Activated effector memory CD4-positive, alpha-beta T cell treated with anti-CD3 and anti-CD28 coated beads, Interleukin-2, amount 50 U/mL, for 16 hours (primary cell): ENCODE measurements at places on chromosomes 2 and 18.

GRCh38 chr2:20326163-20326780, 24.4 kb downstream of the PUM2 start:
- peak; percentile 80 for DNase-seq

GRCh38 chr2:102355526-102356380, at the start of gene IL18R1:
Gene IL18R1, plus strand, starts transcription at chr2:102355796. Its CDS starts 6,865 bp downstream, at chr2:102362661.
- DNase-seq, result peak; percentile 89

GRCh38 chr18:25229081-25229480, 122.9 kb downstream of the ZNF521 start:
- DNase-seq, result no peak

DNA sequence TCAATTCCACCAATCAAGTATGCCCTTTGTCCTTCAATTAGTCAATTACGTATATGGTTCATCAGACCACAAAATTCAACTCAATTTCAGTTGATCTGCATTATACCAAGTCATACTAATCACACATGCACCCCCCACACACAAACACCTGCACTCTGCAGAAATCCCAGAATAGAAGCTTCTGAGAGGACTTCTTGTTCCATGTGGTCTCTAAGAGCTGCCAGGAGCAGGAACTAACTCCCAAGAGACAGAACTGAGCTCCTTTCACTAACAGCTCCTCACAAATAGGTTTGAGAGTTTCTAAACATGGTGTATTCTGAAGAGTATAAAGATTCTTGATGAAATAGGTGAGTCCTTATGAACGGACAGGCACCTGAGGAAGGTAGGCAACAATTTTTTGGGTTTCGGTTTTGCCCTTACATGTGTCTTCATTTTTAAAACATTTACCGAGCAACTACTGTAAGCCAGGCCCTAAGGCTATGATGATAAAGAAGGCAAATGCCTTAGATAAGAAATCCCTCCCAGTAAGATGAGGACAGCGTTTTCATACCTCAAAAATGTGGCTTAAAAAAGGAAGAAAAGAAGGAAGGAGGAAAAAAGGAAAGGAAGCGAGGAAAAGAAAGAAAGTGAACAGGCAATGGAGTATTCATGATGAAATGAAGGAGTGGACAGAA, 183.1 kb downstream of the PID1 start:
- no peak for DNase-seq

DNA sequence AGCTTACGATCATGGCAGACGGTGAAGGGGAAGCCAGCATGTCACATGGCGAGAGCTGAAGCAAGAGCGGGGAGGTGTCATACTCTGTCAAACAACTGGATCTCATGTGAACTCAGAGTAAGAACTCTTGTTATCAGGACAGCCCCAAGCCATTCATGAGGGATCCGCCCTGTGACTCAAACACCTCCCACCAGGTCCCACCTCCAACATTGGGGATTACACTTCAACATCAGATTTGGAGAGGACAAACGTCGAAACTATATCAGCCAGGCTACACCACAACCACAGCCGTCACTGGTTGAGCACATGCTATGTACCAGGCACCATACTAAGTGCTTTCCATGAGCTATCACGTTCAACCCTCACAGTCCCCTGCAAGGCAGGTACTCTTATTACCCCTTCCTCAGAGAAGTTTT, 293.8 kb downstream of the PRKCE start:
- DNase-seq, result no peak

- no peak for DNase-seq
These were observed 277.9 kb downstream of the MBD2 start for GRCh38 chr18:53946594-53946993.

- no peak for DNase-seq
These were observed 52.7 kb upstream of the EML4 start for GRCh38 chr2:42116195-42117181.

GRCh38 chr18:27599202-27599829, 414.2 kb upstream of the CHST9 start:
- no peak for DNase-seq

- no peak for DNase-seq
These were observed 90.3 kb downstream of the DHRS9 start for GRCh38 chr2:169159686-169160085.

DNA sequence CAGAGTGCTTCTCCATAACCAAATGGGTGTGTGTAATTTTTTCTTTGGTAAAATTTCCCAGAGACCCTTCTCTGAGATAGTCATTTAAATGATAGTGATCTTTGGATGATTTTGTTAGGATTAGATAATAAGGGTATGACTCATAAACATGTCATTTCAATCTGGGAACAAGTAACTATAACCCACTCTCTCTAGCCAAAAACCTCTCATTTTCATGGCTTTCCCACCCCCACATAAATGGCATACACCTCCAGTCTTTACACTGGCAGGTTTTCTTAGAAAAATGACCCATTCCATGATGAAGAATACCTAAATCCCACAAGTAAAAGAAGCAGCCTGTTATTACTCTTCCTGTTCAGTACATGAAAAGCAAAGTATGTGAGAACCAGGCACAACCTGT, 572.0 kb upstream of the ZEB2 start:
- DNase-seq, result no peak

DNA sequence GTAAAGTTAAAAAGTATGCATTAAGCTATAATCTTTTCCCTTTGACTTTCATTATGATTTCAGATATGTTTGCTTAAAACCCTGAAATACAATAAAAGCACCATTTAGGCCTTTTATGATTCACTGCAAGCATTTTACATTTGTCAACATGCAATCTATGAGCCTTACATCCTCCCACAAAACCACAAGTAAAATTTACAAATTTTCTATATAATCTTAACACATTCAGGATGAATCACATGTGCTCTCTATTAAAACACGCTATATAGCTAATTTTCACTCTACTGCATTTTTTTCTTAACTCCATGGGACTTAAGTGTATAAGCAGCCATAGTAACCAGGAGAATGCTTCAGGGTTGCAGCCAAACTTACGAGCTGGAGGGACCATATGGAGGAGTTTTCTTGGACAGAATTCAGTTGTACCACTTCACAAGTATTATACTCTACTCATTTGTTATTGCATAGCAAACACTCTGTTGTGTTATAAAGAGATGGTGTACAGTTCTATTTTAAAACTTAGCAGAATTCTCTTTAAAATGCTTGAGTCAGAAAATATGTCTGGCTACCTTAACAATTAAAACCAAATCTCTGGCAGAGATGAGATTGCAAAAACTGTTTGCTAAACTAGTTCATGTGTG, 293.2 kb downstream of the ALK start:
- DNase-seq, result no peak

DNA sequence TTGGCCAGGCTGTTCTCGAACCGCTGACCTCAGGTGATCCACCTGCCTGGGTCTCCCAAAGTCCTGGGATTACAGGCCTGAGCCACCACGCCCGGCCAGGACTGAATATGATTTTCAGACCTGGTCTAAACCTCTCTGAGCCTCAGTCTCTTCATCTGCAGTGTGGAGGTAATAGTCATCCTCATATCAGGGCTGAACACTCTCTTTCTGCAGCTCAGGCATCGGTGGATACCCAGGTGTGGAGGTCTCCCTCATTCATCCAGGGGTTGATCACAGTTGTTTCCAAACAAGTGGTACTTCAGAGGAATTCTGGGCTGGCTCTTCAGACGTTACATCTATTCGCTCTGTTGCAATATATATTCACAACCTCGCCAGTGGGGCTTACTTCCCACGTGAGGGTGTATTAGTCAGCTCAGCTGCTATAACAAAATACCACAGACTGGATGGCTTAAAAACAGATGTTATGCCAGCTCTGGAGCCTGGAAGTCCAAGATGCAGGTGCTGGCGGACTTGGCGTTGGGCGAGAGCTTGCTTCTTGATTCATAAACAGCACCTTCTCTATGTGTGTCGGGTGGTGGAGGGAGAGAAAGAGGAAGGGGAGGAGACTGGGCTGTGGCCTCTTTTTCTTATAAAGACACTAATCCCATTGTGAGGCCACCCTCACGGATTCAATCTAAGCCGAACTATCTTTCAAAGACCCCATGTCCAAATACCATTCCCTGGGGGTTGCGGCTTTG, 2.9 kb upstream of the MBP start:
- DNase-seq, result no peak

DNA sequence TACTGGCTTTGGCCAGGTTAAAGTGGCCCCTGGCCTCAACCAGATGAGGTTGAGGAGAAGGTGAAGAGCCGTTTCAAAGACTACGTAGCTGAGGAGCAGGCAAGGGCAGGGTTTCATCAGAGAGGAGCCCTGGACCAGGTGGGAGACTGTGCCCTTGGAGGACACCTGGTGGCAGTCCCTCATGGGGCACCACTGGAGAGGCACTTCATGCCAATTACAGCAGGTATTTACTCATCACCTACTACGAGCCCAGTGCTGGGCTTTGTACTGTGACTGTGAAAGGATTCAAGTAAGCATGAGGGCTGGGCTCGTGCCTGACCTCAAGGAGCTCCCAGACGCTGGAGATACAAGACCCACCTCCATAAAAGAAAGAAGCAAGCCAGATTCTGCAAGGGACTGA, 37.6 kb downstream of the SMAD7 start:
- DNase-seq, result peak; percentile 85

GRCh38 chr2:128799284-128799552, 480.6 kb upstream of the HS6ST1 start:
- no peak for DNase-seq

GRCh38 chr2:43178602-43179542, 47.5 kb downstream of the ZFP36L2 start:
- peak; percentile 76 for DNase-seq

GRCh38 chr2:98013407-98014042, 17.8 kb upstream of the TMEM131 start:
- DNase-seq, result no peak

DNA sequence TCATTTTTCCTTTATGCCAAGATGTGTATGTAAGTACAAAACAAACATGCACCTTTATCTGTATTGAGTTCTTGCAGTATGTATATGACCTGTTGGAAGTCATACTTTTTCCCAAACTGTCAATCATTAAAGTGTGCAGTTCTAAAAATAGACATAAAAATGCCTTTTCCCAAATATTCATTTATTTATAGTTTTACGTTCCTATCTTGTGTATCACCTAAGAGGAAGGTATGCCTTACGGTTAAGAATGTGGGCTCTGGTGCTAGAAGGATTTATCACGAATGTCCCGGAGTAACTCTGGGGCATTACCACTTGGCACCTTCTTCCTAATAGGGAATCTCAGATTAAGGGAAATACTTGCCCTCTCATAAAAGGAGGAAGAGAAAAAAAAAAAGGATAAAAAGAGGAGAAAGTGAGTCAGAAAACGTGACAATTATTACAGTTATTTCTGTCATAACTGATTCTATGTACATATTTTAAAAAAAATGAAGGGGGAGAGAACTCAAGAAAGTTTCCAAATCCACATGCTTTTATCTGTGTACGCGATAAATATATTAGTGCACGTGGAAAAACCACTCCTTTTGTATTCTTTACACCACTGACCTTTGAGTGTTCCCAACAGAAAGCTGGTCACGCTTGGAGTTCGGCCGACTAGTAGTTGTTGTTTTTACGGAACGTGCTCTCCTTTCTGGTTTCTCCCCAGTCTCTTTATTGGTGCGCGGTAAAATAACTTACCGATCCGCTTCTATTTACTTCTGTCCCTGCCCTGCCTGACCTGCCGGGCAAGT, 721 bp downstream of the MCEE start:
- DNase-seq, result no peak

DNA sequence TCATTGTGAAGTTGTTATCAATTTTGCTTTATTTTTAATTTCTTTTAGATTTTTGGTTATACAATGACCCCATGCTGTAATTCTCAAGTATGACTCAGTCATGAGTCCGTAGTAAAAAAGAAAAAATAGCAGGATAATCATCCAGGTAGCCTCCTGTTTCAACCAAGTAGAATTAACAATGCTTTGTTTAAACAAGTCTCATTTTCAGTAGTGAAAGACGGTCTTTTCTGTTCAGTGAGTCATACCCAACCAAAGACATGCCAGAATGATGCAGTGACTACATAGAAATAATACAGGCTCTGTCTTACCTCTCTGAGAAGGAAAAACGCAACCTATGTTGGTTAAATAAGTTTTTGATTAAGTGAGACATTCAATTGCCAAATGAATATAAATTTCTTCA, 67.8 kb upstream of the DSC1 start:
- DNase-seq, result no peak

DNA sequence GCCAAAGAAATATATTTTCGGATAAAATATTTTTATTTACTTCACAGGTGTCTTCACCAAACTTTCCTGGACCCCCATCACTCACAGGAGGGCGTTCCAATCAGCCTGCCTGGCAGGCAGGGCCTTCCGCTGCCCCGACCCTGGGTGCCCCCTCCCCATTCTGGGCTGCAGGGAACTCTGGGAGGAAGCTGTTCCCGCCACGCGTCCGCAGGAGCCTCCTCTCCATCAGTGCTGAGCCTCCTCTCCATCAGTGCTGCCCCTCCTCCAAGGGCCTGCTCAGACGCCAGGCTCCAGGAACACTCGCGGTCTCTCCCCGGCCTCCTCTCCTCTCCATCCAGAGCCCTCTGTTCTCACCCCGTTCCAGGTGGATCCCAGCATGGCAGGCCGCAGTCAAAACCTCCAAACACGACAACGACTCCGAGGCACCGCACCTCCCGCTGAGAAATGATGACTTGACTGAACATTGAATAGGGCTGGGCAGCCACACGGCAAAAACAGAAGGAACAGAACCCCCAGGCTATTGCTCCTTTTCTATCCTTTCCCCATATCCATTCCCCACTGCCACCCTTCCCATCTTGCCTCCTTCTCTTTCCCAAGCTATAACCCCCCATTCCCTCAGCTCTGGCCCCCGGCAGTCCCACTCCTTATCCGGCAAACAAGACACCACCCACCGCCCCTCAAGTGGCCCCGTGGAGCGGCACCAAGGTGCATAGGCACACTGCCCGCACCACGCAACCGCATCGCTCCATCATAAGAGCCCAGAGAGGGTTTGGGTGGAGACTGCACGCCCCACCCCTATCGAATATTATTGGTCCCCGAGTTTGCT, 268.6 kb upstream of the RAB6C start:
- DNase-seq, result no peak

GRCh38 chr2:130806370-130806769, 30.3 kb upstream of the ARHGEF4 start:
- no peak for DNase-seq

- no peak for DNase-seq
These were observed 17.1 kb upstream of the IL1R2 start for GRCh38 chr2:101974663-101975062.

GRCh38 chr2:177531706-177532105, 139.1 kb downstream of the AGPS start:
- DNase-seq, result no peak

GRCh38 chr2:234427081-234428061, 69.5 kb downstream of the ARL4C start:
- DNase-seq, result peak; percentile 70
